ENCODE measurements at places on chromosomes 7 and 10.
A peak's percentile ranks its signal among the peaks of the same experiment; 100 is the strongest.

DNA sequence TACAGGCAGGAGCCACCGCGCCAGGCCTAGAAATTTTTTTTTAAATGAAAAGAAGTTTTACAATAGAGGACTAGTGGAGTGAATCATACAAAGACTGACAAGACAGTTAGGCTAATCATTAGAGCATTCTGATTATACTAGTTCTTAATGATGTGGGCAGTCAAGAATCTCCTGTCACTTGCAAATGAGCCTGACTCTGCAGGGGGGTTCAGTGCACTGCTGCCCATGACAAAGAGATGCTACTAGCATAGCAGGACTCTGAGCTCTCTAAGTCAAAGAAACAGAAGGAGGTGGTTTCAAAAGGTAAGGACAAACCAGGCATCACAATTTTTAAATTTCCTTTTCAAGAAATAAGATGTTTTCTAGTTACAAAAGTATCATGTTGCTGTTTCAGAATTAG is 59.0 kb downstream of the CCDC6 start:
- DNase-seq: no peak

- DNase-seq: no peak
Observed at GRCh38 chr7:155459700-155460461, 2.0 kb downstream of the EN2 start.

DNA sequence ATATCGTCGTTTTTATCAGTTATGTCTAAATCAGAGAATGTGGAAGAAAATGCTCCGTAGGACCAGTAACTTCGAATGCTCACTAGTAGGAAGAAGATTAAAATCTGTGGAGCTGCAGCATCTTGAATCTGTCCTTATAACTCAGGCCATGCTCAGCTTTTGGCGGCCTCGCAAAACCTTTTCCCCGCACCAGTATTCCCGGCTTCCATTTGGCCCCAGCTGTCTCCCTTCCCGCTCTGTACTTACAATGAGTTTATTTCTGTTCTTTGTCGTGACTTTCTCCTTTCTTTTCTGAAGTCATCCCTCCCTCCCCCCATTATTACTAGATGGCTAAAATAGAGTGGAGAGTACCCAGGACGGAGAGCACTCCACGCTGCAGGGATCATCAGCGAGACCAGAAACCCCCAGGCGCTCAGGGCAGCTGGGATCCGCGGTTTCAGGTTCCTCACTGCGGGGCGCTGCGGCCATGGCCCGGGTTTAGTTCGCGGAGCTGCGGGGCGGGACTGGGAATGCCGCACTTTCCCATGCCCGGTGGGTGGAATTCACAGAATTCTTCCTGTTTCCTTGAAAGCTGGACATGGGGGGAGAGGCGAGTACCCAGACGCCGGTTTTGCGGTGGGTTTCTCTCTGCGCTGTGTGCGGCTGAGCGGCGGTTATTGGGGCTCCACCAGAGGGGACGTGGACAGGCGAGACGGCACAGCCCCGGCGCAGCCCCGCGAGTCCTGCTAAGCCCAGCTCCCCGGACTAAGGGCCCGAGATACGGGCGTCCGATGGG is 183.5 kb downstream of the POM121L12 start:
- DNase-seq: no peak

GRCh38 chr10:8600192-8600591 is 545.7 kb downstream of the GATA3 start:
- DNase-seq: no peak

DNA sequence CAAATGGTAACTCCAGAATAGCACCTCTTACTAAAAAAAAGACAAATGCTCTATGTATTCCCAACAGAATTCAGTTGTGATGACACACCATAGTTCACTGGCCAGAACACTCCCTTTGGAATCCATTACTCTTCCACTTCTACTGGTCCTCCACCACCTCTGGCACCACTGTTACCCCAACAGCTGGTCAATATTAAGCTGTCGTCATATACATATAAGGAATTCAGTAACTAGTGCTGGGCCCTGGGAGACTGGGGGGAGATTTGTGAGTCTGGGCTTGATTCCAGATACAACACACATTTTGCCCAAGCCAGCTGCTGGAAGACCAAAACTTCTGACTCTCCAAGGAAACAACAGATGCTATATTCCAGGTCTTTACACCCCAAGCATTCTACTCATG is 26.0 kb upstream of the ITGA8 start:
- no peak for DNase-seq

DNA sequence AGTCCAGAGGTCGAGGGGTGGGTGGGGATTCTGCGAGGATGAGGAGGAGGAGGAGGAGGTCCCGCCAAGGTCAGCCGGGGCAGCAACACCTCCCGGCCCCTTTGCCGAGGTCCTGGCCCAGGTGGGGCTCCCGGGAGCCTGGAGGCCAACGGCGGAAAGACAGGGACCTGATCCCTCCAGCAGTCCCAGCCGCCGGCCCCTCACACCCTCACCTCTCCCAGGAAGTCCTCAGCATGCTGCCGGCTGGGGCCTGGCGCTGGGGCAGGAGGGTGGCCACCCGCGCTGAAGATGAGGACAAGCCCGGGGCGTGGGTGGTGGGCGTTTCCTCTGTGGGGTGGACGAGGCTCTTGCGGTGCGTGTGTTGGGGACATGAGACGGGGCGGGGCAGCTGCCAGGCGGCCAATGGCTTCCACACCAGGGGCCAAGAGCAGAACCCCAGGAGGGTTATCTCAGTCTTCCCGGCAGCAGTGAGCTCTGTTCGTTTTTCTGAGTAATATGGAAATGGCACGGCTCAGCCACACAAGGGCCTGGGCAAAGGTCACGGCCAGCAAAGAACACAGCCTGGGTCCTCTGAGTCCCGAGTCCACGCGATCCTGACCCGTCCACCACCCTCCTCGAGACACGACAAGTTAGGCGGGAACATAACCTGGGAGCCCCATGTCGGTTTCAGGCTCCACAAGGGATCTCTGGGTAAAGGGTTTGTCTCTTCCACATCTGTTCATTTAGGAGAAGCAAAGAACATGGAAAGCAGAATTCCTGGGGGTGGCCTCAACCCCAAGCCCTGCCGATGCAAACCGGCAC is 82.9 kb upstream of the PDGFA start:
- peak; percentile 86 for DNase-seq

DNA sequence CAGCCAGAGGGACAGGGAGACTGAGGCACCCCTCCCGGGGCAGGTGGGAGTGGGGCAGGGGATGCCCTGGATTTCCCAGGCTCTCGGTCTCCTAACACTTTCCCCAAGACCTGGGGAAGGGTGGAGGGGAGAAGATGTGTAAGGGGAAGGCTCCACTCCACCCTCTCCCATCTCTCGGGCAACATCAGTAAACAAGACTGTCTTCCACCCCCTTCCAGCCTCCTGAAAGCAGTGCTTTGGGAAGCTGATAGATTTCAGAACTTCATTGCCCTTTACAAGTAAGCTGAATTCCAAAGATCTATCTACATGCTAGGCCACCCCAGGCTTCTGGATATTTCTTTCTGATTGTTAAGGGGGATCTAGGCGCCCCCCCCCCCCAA is 3.7 kb downstream of the FLNC start:
- no peak for DNase-seq

All from hematopoietic multipotent progenitor cell treated with erythropoietin and hydrocortisone succinate and interleukin-3 and kit ligand, for 6 days (in vitro differentiated cells).